Mesothelial cell of epicardium (in vitro differentiated cells): ENCODE measurements at places on chromosomes 1 and 21.

DNA sequence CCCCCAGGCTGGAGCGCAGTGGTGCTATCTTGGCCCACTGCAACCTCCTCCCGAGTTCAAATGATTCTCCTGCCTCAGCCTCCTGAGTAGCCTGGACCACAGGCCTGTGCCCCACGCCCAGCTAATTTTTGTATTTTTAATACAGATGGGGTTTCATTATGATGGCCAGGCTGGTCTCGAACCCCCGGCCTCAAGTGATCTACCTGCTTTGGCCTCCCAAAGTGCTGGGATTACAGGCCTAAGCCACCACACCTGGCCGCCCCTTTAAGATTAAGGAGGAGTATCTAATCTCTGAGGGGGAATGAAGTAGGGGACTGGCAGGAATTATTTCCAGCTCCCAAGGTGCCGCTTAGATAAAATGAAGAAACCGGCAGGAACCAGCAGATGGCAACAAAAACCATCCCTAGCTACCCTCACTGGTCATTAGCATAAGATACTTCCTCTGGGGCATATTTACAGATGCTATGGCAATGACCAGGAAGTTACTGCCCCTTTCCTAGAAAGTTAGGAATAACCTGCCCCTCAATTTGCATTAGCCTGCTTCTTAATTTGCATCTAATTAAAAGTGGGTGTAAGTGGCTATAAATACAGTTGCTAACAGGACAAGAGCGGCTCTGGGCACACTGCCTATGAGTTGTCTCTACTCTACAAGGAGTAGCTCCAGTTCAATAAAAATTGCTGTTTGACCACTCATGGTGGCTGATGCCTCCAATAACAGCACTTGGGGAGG lies 7.1 kb upstream of the NSUN4 start:
- DNase-seq = no peak
- no peaks in the 10 kb centered on the region for H3K27me3 ChIP-seq
- no peak overlapping the region for H3K27ac ChIP-seq
- no peak overlapping the region for H3K4me3 ChIP-seq
- no peaks in the 10 kb centered on the region for H3K36me3 ChIP-seq

GRCh38 chr1:42282024-42282579 lies 52.9 kb downstream of the FOXJ3 start:
- DNase-seq = no peak
- no peaks in the 10 kb centered on the region for H3K27me3 ChIP-seq
- H3K27ac ChIP-seq = peak overlapping the region; percentile 91
- peaks cover 6% of the 10 kb centered on the region for H3K36me3 ChIP-seq
- no peak overlapping the region for H3K4me3 ChIP-seq

- H3K36me3 ChIP-seq = peaks cover 22% of the 10 kb centered on the region
- H3K4me3 ChIP-seq = no peak overlapping the region
- H3K27ac ChIP-seq = no peak overlapping the region
- DNase-seq = no peak
- H3K27me3 ChIP-seq = no peaks in the 10 kb centered on the region
- peaks cover 30% of the 10 kb centered on the region for H3K4me1 ChIP-seq
Measured at GRCh38 chr1:161803181-161803580, 37.1 kb downstream of the ATF6 start.

- peaks cover 50% of the 10 kb centered on the region for H3K4me1 ChIP-seq
- no peak overlapping the region for H3K4me3 ChIP-seq
- H3K36me3 ChIP-seq = no peaks in the 10 kb centered on the region
- peak overlapping the region; percentile 93 for H3K27ac ChIP-seq
- H3K27me3 ChIP-seq = no peaks in the 10 kb centered on the region
- no peak for DNase-seq
Measured at GRCh38 chr21:26790296-26790695, 54.9 kb downstream of the ADAMTS1 start.

GRCh38 chr1:25737130-25737529 lies 62.9 kb upstream of the SELENON start:
- no peak overlapping the region for H3K27ac ChIP-seq
- DNase-seq = no peak
- no peak overlapping the region for H3K4me3 ChIP-seq
- H3K4me1 ChIP-seq = no peaks in the 10 kb centered on the region

GRCh38 chr21:34228792-34229191 lies 135.0 kb upstream of the KCNE2 start:
- no peaks in the 10 kb centered on the region for H3K36me3 ChIP-seq
- no peaks in the 10 kb centered on the region for H3K4me1 ChIP-seq
- no peak overlapping the region for H3K4me3 ChIP-seq
- no peak for DNase-seq
- H3K27me3 ChIP-seq = no peaks in the 10 kb centered on the region

- H3K36me3 ChIP-seq = no peaks in the 10 kb centered on the region
- H3K27ac ChIP-seq = no peak overlapping the region
- peaks cover 1% of the 10 kb centered on the region for H3K27me3 ChIP-seq
- H3K4me3 ChIP-seq = no peak overlapping the region
- H3K4me1 ChIP-seq = no peaks in the 10 kb centered on the region
Measured at GRCh38 chr1:24606621-24607020, 36.5 kb upstream of the SRRM1 start.

GRCh38 chr1:75132812-75133619 lies 1.2 kb upstream of the LHX8 start:
- H3K4me3 ChIP-seq = peak overlapping the region; percentile 39
- peak overlapping the region; percentile 45 for H3K27ac ChIP-seq
- no peaks in the 10 kb centered on the region for H3K36me3 ChIP-seq
- peaks cover 99% of the 10 kb centered on the region for H3K27me3 ChIP-seq
- DNase-seq = no peak
- peaks cover 31% of the 10 kb centered on the region for H3K4me1 ChIP-seq

GRCh38 chr1:175207971-175208370 lies 15.4 kb upstream of the KIAA0040 start:
- no peaks in the 10 kb centered on the region for H3K4me1 ChIP-seq
- no peak overlapping the region for H3K4me3 ChIP-seq
- peaks cover 3% of the 10 kb centered on the region for H3K27me3 ChIP-seq
- no peak overlapping the region for H3K27ac ChIP-seq

DNA sequence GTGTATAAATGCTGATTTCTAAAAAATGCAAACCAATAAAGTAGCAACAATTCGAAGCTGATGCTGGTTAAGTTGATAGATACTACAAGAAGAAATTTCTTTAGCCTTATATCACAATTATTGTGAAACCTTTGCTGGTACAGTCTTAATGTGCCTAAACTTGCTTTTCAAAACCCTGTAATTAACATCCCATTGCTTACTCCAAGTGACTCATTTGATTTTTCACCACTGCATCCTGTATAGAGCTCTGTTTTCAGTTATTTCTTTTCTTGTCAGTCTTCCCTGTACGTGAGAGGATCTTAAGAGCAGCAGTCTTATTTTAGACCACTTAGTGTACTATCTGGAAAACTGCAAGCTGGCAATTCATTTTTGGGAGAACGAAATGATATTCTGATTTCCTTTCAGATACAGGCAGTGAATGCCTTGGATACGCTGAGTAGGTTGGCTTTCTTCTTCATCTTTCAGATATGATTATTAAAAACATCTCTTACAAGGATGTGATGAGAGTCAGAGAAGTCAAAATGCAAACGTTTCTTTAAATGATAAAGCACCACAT lies 210.3 kb downstream of the KCTD3 start:
- H3K4me3 ChIP-seq = no peak overlapping the region
- H3K4me1 ChIP-seq = peaks cover 11% of the 10 kb centered on the region
- H3K36me3 ChIP-seq = no peaks in the 10 kb centered on the region
- H3K27ac ChIP-seq = no peak overlapping the region
- no peaks in the 10 kb centered on the region for H3K27me3 ChIP-seq

GRCh38 chr1:197306381-197307062 lies 38.5 kb downstream of the CRB1 start:
- no peaks in the 10 kb centered on the region for H3K36me3 ChIP-seq
- DNase-seq = no peak
- H3K27ac ChIP-seq = no peak overlapping the region
- H3K27me3 ChIP-seq = peaks cover 2% of the 10 kb centered on the region
- H3K4me3 ChIP-seq = no peak overlapping the region

GRCh38 chr1:212635141-212635631 lies 26.6 kb downstream of the ATF3 start:
- no peak overlapping the region for H3K4me3 ChIP-seq
- H3K27me3 ChIP-seq = peaks cover 13% of the 10 kb centered on the region
- no peak for DNase-seq
- peaks cover 27% of the 10 kb centered on the region for H3K4me1 ChIP-seq

DNA sequence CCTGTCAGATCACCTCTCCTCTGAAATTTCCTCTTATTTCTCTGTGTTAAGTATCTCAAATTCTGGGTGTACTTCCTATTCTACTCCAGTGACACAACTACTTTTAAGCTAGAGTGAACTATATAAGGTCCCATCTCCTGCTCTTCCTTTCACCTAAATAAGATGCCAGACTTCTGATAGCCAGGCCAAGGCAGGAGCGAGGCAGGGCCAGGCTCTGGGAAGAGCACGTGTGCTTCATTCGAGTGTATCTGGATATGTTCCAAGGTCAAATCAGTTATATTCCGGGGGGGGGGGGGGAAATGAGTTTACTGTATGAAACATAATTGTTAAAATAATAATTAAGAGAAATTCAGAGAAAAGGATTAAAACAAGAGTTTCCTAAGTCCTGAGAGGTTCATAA lies 60.1 kb downstream of the LRRC71 start:
- no peak overlapping the region for H3K4me3 ChIP-seq
- H3K4me1 ChIP-seq = no peaks in the 10 kb centered on the region
- no peak overlapping the region for H3K27ac ChIP-seq
- peaks cover 42% of the 10 kb centered on the region for H3K36me3 ChIP-seq
- no peaks in the 10 kb centered on the region for H3K27me3 ChIP-seq
- DNase-seq = no peak

DNA sequence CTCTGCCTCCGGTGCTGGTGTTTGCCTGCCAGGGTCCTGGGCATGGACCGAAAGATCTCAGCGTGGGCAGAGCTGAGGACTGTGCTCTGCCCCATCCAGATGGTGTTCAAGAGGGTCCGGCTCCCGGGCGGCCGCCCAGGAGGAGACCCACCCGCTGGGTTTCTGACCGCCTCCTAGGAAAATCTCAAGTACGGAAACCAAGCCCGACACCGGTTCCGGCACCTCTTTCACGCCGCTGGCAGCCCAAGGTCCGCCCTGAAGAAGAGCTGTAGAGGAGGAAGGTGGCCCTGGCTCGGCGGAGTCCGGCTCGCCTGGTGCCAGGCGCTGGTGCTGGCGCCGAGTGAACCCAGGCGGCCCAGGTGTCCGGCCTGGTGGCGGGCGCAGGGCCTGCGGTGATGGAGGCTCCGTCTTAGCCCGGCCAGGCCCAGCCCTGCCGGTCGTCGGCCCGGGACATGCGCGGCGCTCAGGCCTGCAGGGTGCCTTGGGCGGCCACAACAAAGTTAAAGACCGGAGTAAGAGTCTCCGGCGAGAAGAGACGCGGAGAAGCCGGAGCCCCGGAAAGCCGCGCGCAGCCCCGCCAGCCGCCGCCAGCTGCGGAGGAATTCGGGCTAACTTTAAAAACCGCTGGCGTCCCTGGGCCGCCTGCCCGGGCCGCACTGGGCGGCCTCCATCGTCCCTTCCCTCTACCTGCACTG lies 1.5 kb downstream of the GRIK3 start:
- H3K4me1 ChIP-seq = peaks cover 11% of the 10 kb centered on the region
- no peaks in the 10 kb centered on the region for H3K36me3 ChIP-seq
- no peak overlapping the region for H3K27ac ChIP-seq
- no peak overlapping the region for H3K4me3 ChIP-seq
- DNase-seq = no peak

DNA sequence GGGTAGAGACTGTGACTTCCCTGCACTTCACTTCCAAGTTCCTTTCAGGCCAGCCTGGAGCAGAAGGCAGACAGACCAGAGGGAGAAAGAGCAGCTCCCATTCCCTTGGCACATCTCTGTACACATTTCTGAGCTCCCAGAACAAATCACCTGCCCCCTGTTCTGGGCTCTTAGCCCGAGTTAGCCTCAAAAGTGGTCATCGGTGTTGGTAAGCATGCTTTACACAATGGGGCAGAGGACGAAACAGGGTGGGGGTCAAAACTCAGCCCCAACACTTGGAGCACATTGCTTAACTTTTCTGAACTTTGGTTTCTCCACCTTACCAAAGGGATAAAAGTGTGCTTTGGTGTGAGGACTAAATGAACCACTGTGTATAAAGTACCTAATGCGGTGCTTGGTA lies 98.7 kb downstream of the DAB1 start:
- H3K4me3 ChIP-seq = no peak overlapping the region
- H3K27ac ChIP-seq = no peak overlapping the region
- H3K36me3 ChIP-seq = no peaks in the 10 kb centered on the region
- peaks cover 18% of the 10 kb centered on the region for H3K27me3 ChIP-seq

DNA sequence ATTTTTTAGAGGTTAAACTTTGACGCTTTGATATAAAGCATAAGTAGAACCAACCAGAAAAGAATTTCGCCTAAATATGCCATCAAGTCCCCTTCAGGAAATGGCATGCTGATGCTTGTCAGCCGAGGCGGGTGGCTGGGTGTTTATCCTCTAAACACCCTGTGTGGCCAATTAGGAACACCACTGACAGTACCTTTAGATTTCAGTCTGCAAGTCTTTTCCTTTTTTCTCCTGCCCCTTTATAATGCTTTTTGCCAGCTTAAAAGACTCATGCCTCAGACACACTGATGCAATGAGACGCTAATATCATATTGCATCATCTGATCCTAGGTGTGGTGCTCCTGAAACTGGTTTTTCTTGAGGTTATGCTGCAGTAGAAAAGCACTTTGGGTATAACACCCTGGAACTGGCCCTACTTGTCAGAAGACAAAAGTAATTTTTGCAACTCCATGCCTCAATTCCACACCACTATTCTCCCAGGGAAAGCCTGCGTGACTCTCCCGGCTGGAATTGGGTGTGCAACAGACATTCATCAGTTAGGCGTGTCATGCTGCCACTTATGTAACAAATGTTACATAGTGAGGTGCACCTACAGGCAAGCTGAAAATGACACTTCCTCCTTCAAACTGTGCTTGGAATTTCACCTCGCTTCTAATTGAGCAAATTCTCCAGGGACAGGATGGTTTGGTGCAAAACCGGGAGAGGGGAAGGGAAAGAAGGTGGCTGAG lies 2.0 kb upstream of the RCC2 start:
- no peak for DNase-seq
- peaks cover 6% of the 10 kb centered on the region for H3K27me3 ChIP-seq
- peak overlapping the region; percentile 58 for H3K27ac ChIP-seq

- peaks cover 54% of the 10 kb centered on the region for H3K4me1 ChIP-seq
- peaks cover 33% of the 10 kb centered on the region for H3K36me3 ChIP-seq
- H3K27ac ChIP-seq = peak overlapping the region; percentile 34
- H3K4me3 ChIP-seq = no peak overlapping the region
Measured at GRCh38 chr1:112697781-112698201, 9.1 kb downstream of the RHOC start.

GRCh38 chr1:9121496-9122409 lies 7.1 kb downstream of the GPR157 start:
- no peak overlapping the region for H3K27ac ChIP-seq
- H3K36me3 ChIP-seq = peaks cover 9% of the 10 kb centered on the region
- DNase-seq = no peak

DNA sequence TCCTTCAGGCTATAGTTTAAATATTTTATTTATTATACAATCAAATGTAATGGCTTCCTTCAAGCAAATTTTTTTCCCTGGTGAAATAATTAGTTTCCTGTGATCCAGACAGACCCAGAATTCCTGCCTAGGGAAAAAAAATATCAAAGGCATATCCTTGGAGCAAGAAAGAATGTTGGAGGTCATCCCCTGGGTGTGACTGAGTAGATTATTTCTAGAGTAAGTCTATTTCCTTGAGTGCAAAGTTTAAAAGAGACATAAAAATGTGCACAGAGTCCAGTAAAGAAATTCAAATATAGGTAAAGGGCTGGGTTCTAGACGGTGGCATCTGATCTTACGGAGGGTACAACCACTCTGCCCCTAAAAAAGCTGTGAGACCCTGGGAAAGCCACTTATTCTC lies 32.2 kb upstream of the SAMD13 start:
- no peak overlapping the region for H3K4me3 ChIP-seq
- peaks cover 52% of the 10 kb centered on the region for H3K4me1 ChIP-seq
- H3K27ac ChIP-seq = no peak overlapping the region
- H3K36me3 ChIP-seq = no peaks in the 10 kb centered on the region
- no peaks in the 10 kb centered on the region for H3K27me3 ChIP-seq
- DNase-seq = no peak
